ENCODE measurements at places on chromosomes 4 and X.

DNA sequence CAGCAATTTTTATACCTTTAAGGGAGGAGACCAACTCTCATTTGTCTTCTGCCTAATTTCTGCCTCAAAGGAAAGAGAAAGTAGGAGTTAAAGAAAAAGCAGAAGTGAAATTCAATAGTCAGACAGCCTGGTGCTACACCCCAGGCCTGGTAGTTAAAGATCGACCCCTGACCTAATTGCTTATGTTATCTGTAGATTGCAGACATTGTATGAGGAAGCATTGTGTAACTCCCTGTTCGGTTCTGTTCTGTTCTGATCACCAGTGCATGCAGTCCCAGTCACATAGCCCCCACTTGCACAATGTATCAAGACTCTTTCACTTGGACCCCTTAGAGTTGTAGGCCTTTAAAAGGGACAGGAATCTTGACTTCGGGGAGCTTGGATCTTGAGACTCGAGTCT, 335.9 kb upstream of the AR start:
- no peak for DNase-seq

DNA sequence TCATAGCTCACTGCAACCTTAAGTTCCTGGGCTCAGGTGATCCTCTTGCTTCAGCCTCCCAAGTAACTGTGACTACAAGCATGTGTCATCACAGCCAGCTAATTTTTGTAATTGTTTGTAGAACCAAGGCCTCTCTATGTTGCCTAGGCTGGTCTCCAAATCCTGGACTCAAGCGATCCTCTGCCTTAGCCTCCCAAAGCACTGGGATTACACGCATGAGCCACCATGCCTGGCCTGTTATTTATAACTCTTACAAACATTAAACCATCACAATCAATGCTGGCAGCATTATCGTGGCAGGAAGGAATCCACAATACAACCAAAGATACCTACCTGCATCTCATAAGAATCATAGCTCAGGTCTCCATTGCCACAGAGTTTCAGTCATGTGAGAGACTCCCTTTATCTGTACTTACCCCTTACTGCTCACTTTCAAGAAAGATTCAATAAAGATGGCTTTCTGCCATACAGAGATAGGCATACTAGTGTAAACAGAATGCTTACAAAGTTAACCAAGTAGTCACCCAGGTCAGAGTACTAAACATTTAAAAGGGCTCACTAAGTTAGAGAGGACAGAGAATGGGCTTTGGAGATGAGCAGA, 48.5 kb downstream of the SMIM31 start:
- no peak for DNase-seq

DNA sequence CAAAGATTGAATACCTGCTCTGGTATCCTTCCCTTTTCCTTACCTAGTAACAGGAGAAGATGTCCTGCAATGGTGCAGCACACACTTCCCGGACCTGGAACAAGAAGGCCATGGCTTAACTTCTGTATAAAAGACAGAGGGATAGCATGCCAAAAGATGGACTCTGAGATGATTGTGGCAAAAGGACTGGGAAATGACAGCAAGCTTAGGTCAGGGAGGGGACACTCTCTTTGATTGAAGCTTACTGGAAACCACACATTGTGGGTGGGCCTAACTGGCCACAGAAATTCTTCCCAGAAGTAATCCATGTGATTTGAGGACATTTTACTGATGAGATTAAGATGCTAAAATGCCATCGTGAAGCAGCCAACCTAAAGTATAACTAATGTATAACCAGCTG, 71.0 kb upstream of the OTUD4 start:
- no peak for DNase-seq

DNA sequence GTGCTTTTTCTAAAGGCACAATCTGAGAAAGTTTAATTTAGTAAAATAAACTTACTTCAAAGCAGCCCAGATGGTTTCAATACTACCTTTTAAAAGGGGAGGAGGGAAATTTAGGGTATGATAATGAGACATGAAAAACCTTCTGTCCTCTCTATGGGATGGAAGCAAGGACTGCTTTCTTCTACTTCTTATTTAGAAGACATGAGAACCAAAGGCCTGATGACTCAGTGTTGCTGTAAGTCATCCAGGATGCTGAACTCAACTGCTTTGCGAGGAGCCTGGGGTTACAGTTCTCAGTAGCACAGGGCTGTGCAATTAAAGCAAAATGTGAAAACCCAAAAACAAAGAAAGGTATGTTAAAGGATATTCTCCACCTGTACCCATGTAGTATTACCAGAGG, 140.8 kb upstream of the EDNRA start:
- DNase-seq, result no peak

DNA sequence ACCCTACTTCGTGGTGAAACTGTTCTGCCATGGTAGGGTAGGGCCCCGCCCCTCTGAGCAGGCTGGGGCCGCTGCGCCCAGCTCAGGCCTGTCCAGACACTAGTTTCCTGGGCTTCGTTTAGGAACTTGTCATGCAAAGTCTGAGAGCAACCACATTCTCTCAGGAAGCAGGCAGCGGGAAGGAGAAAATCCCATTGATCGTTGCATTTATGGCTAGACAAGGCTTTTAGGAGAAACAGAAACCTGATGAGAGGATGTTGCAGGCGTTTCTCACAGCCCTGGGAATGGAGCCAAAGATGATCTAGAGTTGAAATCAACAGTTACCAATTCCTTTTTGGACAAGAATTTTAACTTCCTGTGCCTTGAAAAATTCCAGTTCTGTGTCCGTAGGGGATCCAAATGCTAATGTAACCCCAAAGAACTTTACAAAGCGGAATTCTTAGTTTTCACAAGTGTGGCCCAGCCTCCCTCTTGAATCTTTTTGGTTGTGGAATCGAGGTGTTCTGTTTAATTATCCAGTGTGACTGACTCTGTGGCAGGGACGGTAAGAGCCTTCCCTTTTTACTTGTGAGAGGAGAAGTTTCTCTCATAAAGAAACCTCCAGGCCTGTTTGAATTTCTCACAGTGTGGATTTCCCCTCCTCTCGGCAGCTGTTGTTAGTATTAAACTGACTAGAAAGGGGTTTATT, 4.5 kb upstream of the CXCL9 start:
- no peak for DNase-seq

DNA sequence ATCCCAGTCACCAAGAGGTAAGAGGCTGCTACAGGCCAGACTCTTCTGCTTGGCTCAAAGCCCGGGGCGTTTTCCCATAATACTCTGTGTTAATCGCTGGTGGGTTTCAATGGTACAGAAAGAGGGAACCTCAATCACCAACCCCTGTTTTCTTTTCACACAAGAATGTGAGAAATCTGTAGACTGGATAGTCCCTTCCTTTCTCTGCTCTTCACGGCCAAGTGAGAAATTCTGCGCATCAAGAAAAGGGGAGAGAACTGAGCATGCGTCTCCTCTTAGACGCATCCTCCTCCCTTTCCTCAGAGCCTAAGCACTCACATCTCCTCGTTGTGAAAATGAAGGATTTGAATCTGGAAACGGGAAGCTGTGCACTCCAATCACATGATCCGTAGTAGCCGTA, 64.7 kb downstream of the CLNK start:
- DNase-seq, result no peak

GRCh38 chr4:184355111-184355604, 119.2 kb downstream of the IRF2 start:
- no peak for DNase-seq

- no peak for DNase-seq
Measured at GRCh38 chr4:76781698-76782595, 116.0 kb downstream of the SOWAHB start.

- DNase-seq, result no peak
Measured at GRCh38 chrX:123736333-123736921, 3.6 kb upstream of the THOC2 start.

DNA sequence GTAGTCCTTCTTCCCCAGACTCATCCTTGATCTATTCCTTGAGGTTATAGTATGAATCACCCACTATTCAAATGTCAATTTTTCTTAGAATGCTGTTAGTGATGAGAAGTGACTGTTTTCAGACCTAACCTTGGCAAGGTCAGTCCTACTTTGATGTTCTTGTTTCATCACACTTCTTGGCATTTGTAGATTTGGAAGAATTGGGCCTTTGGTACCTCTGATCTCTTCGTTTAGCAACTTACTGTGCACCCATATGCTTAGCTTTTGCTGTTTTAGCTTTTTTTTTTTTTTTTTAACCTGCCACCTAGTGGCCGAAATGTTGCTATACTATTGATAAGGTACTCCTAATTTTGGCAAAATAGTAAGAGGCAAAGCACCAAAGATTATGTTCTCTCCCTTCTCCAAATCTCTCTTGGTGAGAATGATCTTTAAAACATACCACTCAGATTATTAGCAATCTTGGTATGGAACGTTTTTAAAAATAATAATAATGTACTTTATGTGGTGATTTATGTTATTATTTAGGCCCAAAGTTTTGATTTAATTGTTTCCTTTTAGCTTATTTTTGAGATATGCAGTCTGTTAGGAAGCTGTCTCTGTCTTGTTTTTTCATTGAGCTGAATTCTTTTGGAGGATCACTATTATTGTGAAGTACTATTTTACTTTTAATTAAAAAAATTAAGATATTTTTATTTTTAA, 16.6 kb downstream of the DCK start:
- no peak for DNase-seq

GRCh38 chrX:120251471-120252011, 929 bp downstream of the ZBTB33 start:
- DNase-seq, result no peak

DNA sequence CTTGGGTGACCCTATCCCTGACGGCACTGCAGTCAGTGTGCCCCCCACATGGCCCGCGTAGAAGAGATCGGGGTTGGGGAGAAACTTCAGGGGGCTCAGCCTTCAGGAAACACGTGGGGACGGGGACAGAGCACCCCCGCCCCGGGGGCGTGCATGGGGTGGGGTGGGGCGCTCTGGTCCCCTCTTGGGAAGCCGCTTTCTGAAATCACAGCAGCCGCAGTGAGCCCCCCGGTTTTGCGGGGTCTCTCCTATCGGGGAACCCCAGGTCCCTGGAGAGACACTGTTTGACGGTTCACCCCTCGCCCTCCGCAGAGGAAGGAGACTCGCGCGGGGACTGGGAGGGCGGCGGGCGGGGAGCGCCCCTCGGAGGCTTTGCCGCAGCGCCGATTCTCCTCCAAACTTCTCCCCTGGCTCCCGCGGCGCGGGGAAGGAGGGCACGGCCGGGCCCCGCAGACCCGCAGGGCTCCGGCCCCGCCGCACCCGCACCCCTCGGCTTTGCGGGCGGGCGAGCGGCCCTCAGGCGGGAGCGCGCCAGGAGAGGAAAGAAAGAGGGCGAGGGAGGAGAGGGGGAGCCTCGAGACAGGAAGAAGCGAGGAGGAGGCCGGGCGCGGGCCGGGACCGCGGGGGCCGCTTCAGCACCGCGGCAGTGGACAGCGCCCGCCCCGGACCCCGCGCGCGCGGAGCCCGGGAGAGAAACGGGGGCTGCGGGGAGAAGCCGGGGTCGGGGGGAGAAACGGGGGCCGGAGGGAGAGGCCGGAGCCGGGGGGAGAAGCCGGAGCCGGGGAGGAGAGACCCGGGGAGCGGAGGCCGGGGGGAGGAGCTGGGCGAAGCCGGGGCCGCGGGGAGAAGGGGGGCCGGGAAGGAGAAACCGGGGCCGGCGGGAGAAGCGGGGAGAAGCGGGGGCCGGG, 612 bp downstream of the CPLX1 start:
- no peak for DNase-seq

GRCh38 chr4:168480931-168481611, 779 bp upstream of the DDX60L start:
- DNase-seq, result no peak

DNA sequence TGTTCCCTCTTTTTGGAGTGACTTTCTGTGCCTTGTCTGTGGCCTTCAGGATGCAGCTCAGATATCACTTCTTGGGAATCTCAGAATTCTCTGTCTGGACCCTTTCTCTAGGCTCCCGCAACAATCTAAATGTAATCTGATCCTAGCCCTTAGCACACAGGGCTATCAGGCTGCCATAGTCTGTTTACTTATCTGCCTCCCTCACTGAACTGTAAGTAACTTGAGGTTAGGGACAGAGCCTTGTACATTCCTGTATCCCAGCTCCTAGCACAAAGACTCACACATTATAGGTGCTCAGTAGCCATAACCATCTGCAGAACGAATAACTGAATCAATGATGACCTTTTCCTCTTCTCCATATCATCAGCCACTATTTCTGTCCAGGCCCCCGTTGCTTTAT, 69.5 kb downstream of the RTL9 start:
- no peak for DNase-seq

DNA sequence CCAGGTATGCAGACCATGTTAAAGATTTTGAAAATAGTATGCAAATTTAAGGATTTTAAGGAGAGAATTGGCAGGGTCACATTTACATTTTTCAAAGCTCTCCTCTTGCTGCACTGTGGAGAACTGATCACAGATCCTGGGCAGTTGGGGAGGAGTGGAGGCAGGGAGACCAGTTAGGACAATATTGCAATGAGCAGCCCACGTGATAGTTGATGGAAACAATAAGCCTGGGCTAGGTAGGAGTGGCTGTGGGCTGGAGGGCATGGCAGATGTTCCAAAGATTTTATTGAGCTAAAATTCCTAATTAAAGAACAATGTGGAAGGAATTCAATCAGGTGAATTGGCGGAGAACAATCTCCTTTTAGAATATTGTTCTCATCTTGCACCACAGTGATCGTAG, 50.6 kb downstream of the ENPEP start:
- no peak for DNase-seq

GRCh38 chr4:26272654-26273615, 47.9 kb upstream of the RBPJ start:
- DNase-seq, result no peak

GRCh38 chr4:18113710-18114331, 92.3 kb upstream of the LCORL start:
- DNase-seq, result no peak

GRCh38 chr4:1187182-1187581, 14.8 kb upstream of the SPON2 start:
- no peak for DNase-seq

DNA sequence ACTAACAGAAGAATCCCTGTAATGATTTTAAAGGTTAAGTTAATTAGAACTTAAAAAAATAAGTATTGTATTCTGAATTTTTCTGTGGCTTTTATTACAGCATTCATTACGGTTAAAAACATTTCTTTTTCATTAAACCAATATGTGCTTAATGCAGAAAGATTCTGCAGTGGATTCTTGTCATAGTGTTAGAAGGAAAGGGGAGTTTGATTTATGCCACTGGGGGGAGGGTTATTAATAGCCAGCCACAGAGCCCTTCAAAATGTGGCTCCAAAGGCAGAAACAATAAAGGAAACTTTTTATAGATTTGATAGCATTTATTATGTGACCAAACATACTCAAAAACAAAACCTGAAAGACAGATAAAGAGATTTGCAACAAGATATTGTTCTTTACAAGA, 9.1 kb downstream of the SMAD1 start:
- no peak for DNase-seq

DNA sequence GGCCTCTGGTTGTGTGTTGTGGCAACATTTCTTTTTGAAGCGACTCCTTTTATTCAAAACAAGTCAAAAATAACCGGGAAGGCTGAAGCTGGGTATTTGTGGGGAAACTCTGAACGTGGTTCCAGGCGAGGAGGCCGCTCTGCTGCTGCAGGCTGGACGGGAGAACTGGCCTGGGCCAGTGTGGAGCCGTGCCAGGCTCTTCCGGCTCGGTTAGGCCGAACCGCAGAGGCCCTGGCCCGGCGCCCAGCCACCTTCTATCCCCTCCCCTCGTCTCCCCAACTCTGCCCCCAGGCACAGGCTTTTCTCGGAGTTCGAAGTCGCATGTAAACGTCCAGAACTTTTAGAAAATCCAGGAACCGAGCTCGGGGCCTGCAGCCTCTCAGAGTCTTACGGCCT, 2.4 kb upstream of the BCOR start:
- DNase-seq, result no peak
